ENCODE measurements at places on chromosomes 2 and 18.

- DNase-seq, result no peak
Observed at GRCh38 chr2:86275384-86275799, 62.0 kb downstream of the REEP1 start.

DNA sequence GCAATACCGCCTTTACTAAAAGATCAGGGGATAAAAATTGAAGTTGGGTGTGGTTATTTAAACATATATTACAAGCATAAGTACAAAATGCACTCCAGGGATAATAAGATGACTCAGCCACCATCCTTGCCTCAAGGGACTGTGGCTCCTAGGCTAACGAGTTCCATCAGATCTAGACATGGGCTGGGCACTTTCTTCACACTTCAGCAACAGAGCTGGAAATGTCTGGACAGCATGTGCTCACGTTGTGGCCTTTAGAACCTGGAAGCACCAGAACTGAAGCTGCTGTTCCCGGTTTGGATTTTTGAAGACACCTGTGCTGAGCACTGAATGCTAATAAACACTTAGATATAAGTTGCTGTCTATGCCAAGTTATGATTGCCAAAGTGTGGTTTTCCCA is 384.2 kb upstream of the SALL3 start:
- no peak for DNase-seq

- no peak for DNase-seq
Observed at GRCh38 chr2:70098032-70098431, 10.8 kb downstream of the PCBP1 start.

- DNase-seq, result no peak
Observed at GRCh38 chr2:183081911-183082310, 3.4 kb downstream of the DUSP19 start.

Data from smooth muscle cell of the brain vasculature (primary cell).